Frontal cortex (tissue), 4 donors: ENCODE measurements at places on chromosomes 4 and X. TPM values are rescaled to one million over a fixed set of nuclear protein-coding genes. Genes with fewer than 3 reads are reported as not detected.

Gene MAGEB2
- not detected for total RNA-seq

Gene RIPPLY1
- total RNA-seq: not detected

Gene TREX2
- total RNA-seq: 2.9 TPM

Gene HTN1
- not detected for total RNA-seq

Gene ADGRA3
- total RNA-seq: 45.2 TPM

Gene CD40LG
- total RNA-seq: not detected

Gene PPEF2
- total RNA-seq: under 0.01 TPM

Gene TMSB15C
- 43.2 TPM for total RNA-seq

Gene SUPT20HL1
- not detected for total RNA-seq

Gene AFM
- not detected for total RNA-seq

Gene TEX13A
- total RNA-seq: not detected

Gene PITX2
- total RNA-seq: not detected

Gene USP17L27
- not detected for total RNA-seq

Gene GSX2
- total RNA-seq: 3.3 TPM
